ENCODE measurements at places on chromosomes 6 and 20. TPM values are rescaled to one million over a fixed set of nuclear protein-coding genes. Genes with fewer than 3 reads are reported as not detected.

The LINC00237 gene
- not detected for total RNA-seq

The COL10A1 gene
- not detected for total RNA-seq

The SASH1 gene
- 93.0 TPM for total RNA-seq

The LGSN gene
- 0.12 TPM for total RNA-seq

The KHDC1L gene
- not detected for total RNA-seq

The HCK gene
- not detected for total RNA-seq

All from aortic smooth muscle cell (primary cell).